ENCODE measurements at places on chromosomes 6 and 20. TPM values are rescaled to one million over a fixed set of nuclear protein-coding genes. Genes with fewer than 3 reads are reported as not detected.

Gene IL17F
- total RNA-seq, result not detected

DNA sequence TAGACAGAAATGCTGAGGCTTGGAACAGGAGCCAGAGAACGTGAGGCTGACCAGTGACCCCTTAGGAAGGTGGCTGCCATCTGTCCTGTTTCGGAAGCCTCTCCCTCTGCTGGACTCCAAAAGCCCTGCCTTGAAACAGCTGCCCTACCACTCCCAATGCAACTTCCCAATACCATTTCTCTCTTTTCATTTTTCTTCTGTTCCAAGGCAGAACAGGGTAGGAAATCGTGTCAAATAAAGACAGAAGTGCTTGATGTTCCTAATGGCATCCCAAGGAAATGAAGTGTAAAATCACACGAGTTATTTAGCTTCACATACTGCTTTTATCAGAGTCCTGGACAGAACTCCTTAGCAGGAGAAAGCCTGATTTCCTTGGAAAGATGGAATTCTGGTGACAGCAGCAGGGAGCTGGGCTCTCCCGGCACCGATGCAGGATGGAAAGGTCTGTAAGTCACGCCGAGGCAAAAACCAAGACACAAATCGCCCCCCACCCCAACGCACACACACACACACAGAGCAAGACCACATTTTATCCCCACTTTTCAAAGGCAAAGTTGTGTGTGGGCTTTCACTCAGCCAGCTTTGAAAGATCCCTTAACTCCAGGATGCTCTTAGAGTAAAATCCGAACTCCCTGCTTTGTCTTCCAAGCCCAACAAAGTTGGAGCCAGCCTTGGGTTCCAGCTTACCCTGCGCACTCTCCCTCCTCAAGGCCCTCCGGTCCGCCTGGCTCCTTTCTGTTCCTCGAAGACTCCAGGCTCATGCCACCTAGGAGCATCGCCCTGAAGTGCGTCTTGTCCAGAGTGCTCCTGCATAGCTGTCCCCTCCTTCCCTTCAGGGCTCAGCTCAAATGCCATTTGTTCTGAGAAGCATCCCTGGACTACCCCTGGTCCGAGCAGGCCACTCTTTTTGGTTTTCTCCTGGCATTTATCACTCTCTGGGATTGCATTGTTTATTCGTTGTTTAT, 11.6 kb upstream of the STX16 start:
- DNase-seq, result no peak

Gene PDYN
- not detected for total RNA-seq

DNA sequence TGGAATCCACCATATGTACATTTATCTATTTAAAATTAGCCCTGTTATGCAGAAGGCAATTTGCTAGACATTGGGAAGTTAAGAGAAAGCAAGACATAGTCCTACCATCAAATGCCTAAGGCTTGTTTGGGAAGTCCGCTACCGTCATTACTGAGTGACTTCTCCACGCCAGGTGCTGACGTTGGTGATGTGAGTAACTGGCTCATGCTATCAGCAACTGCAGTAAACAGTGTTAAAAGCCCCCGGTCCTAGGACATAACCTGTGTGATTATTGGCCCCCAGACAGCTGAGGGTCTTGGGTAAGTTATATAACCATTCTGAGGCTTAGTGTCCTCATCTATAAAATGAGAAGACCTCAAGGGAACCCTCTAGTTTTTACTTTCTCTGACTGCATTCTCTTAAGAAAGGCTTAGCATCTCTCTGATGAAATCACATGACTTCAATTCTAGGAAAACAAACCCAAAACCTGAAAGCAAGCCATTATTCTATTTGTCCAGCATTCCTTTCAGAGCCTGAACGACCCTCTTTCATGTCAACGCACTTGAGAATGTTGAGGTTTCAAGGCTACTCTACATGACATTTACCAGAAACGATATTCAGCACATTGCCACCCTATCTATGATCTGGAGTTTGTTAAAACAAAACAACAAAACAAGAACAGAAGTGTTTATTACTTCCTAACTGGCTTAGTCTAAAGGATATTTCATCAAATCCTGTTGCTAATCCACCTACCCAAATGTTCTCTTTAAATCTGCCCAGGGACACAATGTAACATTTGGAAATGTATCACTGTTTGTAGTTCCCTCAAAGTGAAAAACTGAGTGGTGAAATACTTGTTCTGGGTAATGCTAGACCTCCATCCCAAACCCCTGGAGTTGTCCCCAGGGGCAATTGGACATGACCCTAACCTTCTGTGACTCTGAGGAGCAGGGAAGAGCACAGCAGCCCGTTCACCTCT, 133.8 kb downstream of the BTBD3 start:
- no peak for DNase-seq

- DNase-seq, result no peak
These were observed 133.7 kb downstream of the MYO6 start for GRCh38 chr6:75882734-75883133.

DNA sequence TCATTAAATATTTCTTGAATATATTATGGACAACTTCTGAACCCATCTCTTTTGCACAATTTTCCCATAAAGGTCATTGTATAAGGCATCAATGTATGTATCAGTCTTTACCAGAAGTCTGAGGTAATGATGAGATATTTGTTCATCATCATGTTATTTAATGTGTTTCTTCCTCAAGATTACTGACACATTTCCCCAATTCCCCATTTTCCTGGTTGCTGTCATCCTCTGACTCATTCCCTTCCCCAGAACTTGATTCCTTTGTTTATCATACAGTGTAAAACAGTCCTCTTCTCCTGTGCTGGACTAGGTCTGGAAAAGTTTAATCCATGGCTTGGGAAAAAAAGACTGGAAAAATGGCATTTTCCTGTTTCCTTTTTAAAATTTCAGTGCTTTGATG, 107.9 kb upstream of the FLRT3 start:
- DNase-seq, result no peak

Gene HSF2
- total RNA-seq, result 7.8 TPM

Gene DEFB127
- total RNA-seq, result not detected

- no peak for DNase-seq
These were observed 42.4 kb upstream of the GNRH2 start for GRCh38 chr20:3000852-3001523.

GRCh38 chr6:73028893-73029450, 196.3 kb downstream of the KHDC1L start:
- DNase-seq, result no peak

DNA sequence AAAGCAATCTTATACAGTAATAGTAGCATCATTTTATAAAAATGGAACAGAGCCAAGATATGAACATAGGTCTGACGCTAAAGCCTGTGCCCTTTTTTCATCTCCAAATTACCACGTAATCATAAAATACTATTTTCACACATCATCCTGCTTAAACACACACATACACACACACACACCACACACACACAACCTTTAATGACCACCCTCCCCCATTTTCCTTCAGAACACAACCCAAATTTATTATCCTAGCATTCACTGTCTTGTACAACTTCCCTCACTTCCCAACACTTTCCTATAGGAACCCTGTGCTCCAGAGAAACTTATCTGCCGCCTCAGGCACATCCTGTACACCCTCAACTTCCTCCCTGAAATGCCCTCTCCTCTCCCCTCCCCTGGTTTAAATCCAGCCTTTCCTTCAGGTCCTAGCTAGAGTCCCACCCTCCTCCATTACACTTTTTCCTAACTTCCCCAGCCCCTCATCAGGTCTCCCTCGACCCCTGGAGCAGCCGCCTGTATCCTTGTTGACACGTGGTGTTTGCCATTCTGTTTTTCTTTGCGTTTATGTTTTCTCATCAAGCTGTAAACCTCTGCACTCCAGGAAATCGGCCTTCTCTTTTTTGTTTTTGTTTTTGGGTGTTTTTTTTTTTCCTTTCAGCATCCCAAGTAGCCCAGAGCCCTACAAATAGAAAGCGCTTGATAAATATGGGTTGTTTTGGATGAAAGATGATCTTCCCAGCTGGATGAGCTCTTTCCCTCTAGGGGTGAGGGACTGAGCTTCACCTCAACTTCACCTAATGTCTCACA, 968 bp upstream of the MMP24 start:
- no peak for DNase-seq

Gene TNFRSF6B
- 2.7 TPM for total RNA-seq

Gene GFRA4
- not detected for total RNA-seq

GRCh38 chr20:58577139-58577806, 62.1 kb upstream of the APCDD1L start:
- no peak for DNase-seq

Gene ENPP4
- total RNA-seq, result 22.6 TPM

GRCh38 chr20:48728042-48728825, 99.6 kb downstream of the PREX1 start:
- DNase-seq, result peak; percentile 37

Gene CCN2
- total RNA-seq, result 75.6 TPM

Gene MYBL2
- total RNA-seq, result 3.0 TPM

Gene REM1
- 1.4 TPM for total RNA-seq

Gene PNLDC1
- not detected for total RNA-seq

DNA sequence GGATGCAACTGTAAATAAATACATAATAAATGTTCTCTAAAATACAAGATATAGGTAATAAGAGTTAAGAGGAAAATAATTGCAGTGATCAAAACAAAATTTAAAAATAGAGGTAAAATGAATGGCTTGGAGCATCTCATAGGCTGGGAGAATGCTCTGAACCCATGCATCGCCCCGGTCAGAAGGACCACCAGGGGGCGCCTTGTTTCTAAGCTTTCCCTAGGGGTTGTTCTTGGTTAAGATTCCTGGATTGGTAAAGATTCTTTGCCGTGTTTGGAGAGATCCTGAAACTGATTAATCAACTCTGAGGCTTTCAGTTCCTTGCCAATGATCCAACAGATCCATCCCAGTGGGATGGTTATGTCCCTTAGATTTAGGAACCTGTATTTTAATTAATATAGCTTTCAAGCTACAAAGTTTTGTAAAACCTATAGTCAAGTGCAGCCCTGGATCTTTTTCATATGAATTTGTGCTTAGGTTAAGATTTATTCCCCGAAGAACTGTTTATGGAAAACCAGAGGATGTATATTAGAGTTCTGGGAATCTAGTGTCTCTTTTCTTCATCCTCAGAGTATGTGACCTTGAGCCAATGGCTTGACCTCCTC, 45.3 kb upstream of the PRELID3B start:
- peak; percentile 90 for DNase-seq

- DNase-seq, result no peak
These were observed 458.7 kb upstream of the AGPAT4 start for GRCh38 chr6:161732594-161732993.

- no peak for DNase-seq
These were observed 178.8 kb downstream of the SMOC2 start for GRCh38 chr6:168619560-168620314.

Gene ADAM33
- 22.2 TPM for total RNA-seq

GRCh38 chr20:38128691-38129090, 36.4 kb downstream of the TGM2 start:
- DNase-seq, result peak; percentile 42

Gene MDFI
- total RNA-seq, result 2.6 TPM

GRCh38 chr6:152746172-152746553, 4.4 kb upstream of the VIP start:
- DNase-seq, result no peak

DNA sequence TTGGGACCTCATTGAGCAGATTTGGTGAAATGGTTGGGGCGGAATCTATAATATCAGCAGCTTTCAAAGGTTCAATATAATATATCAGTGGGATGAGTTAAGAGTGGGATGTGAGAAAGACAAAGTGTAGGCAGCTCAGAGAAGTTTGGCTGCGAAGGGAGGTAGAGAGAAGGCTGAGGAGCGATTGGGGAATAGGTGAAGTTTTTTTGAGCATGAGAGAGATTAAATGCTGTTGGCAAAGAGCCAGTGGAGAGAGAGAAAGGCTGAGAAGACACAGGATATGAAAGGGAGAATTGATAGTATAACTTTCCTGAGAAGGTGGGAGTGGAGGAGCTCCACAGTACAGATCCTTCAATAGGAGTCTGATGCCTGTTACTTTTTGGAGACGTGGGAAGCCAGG, 12.1 kb upstream of the SERINC3 start:
- no peak for DNase-seq

Gene PREX1
- 9.9 TPM for total RNA-seq

GRCh38 chr6:35484921-35485392, 11.9 kb downstream of the TEAD3 start:
- no peak for DNase-seq

DNA sequence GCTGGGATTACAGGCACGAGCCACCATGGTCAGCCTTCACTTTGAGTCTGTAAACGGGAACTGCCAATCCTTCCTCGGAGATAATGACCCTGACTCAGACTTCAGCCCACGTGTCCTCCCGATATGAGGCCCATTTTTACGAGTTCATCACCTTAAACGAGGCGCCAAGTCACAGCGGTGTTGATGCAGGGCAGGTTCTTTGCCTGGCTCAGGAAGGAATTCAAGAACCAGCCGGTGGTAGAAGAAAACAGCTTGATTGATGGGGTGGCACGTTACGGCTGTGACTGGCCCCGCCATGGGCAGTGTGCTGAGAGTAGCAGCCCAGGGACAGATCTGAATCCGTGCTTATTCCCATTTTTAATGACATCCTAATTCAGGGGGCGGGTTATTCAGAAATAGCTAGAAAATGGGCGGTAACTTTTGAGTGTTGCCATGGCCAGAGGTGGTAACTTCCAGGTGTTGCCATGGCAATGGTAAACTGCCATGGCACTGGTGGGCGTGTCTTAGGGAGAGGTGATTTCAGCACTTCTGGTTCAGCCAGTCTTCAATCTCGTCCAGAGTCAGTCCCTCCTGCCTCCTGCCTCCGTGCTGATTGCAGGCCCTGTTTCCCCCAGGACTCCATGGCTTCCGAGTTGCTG, 9.1 kb upstream of the MAP1LC3A start:
- DNase-seq, result no peak

DNA sequence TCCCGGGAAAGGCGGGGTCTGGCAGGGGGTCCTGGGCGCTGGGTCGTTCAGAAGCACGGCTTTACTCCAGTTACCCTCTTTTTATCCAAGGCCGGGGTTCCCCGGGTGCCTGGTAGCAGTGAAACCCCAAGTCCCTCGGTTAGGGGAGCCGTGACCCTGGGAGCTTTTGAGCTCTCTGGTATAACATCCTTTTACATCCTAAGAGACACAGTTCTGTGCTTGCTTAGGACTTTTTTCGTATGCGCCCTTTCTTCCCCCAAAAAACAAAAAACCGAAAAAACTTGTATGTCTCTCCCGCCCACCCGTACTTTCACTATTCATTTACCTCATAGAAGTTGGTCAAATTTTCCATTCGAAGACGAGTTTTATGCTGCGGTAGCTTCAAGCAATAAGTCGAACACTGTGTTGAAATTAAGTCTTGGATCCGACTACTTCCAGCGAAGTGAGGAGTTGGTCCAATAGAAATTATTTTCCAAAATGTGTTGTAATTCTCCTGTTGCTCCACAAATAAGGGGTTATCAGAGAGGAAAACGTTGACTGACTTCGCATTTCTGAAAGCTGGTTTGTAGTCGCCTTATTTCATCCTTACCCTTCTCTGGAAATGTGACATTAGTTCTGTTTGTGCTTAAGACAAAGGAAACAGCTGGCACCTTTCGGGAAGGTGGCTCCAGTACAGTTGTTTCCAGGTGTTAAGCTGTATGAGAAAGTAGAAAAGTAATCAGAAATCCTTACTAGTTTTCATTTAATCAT, 816 bp upstream of the MAN1A1 start:
- DNase-seq, result no peak

DNA sequence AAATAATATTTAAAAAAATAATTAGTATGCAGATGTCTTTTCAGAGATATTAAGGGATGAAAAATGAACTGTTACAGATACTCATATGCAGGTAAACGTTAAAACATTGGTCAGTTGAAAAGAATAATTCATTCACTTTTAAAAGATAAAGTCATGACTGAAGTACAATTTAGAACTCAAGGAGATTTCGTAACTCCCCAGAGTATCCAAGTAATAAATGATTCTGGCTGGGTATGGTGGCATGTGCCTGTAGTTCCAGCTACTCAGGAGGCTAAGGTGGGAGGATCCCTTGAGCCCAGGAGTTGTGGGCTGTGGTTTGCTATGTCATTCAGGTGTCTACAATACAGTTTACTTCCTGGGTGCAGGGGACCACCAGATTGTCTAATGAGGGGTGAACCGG, 122.3 kb upstream of the TMEM181 start:
- DNase-seq, result no peak

Measured in Peyer's patch (tissue), 4 donors.